ENCODE measurements at places on chromosomes 4 and X.

DNA sequence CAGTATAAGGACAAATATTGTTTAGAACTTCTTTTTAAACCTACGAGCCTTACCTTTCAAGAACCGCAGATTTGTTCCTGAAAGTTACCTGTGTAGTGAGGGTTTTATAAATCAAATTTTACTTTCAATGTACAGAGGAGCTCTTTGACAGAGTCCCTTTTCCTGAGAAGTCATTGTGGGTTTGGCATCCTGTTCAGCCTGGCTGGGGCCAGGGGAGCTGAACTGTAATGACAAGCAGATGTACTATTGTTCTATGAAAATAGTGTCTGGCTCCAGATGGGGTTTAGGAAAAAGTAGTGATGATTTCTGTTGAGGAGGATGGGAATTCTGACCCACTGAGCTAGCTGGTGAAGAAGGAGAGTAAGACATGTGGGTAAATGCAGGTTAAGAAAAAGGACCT is 196.2 kb upstream of the PGRMC2 start:
- no peak for DNase-seq

DNA sequence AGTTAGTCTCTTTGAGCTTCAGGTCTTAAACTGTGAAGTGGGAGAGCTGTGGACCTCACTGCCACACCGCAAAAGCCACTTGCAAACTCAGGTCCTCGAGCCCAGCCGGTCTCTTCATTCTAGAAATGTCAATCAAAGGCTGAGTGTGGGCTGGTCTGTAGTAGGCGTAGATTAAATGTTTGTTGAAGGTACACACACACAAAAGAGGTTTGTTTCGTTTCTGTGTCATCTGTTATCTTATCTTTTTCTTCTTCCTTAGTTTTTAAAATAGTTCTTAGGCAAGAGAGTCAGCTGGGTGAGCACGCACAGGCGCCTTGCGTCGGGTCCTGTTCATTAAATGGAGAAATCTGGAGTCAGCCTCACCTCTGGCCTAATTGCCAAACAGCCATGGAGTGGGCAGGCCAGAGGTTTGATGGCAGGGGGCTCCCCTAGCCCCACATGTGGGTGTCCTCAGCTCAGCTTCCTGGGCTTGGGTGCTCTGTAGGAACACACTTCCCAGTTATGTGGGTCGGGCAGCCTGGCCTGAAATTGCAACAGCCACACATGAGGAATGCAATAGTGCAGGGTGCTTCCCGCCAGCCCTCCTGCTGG is 836 bp upstream of the PSAPL1 start:
- no peak for DNase-seq

DNA sequence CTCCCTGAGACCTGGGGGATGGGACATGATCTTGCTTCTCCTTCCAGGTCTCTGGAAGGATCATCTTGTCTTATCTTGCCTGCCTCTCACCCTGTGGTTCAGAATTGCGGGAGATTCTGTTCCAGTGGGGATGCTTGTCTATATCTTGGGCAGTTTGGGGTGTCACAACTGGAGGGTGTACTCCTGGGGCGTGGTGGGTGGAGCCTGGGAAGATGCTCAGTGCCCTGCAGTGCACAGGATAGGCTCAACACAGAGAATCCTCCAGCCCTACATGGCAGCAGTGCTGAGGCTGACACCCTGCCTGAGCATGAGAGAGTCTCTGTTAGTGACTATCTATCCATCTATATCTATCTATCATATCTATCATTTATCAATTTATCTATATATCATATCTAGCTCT is 7.7 kb downstream of the P2RY8 start:
- DNase-seq = no peak

DNA sequence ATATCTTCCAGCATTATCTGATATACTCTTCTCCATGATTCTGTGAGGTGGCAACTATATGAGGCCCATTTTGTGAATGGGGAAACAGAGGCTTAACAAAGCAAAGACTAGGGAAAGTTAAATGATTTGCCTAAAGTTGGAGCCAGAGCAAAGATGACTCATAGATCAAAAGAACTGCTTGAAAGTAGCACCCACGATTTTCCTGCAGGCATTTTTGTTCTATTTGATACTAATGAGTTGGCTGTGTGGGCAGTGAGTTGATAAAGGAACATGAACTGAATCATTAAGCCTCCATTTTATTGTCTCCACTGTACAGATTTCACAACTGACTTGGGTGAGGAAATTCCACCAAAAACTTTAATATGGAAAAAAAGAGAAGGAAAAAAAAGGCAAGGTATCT is 138.9 kb upstream of the IGFBP7 start:
- no peak for DNase-seq

DNA sequence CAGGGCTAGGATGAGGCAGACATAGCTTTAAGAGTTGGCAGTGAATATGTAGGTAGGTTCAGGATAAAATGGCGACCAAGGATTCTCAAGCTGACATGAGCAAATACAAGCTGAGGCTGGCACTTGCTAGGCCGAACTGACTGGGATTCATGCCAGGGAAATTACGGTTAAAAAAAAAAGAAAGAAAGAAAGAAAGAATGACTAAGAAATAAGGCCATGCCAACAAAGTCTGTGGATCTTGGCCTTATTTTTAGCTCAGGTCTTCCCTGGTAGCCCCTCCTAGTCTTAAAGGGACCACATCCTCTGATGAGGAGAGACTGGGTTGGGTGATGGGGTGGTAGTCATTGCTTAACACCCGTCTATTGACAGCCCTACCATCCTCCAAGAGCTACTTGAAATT is 64.4 kb upstream of the KLHL13 start:
- DNase-seq = no peak

Data from H9 (cell line).